ENCODE measurements at places on chromosomes 1 and 21.

DNA sequence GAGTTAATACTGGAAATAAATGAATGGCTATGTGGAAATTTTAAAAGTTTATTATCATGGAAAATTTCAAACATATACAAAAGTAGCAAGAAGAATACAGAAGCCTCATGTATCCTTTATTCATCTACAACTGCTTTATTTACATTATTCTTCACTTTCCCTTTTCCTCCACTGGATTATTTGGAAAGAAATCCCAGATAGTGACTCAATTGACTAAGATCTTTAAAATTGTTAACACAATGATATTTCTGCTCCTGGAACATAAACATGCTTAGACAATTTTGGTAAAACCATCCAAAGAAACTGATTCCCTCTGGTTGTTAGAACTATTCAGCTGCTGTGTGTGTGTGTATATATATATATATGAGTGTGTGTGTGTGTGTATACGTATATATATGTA lies 116.2 kb downstream of the TGFB2 start:
- DNase-seq = no peak

DNA sequence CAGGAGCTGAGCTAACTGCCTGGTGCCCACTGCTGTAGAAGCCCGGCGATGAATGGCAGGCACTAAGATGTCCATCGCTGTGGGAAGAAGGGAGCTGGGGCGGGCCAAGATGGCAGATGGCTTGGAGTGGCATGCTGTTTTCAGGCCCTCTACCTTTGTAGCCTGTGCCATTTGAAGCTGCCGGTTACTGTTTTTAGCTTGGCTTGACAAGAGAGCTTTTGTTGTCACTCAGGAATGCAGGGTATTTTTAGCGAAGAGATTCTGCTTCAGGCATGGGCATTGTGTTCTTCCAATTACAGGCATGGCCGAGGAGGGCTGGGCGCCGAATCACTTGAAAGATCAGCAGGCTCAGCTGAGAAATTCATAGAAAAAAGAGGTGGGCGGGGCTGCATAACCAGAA lies 348.7 kb downstream of the RPS6KC1 start:
- DNase-seq = no peak

- no peak for DNase-seq
Measured at GRCh38 chr1:1345384-1345783, 3.8 kb downstream of the DVL1 start.

- peak; percentile 76 for DNase-seq
Measured at GRCh38 chr1:162847839-162848453, 13.0 kb downstream of the CCDC190 start.

GRCh38 chr1:206882555-206882954 lies 14.7 kb upstream of the IL24 start:
- DNase-seq = no peak

- no peak for DNase-seq
Measured at GRCh38 chr1:232555494-232556210, 74.3 kb downstream of the SIPA1L2 start.

DNA sequence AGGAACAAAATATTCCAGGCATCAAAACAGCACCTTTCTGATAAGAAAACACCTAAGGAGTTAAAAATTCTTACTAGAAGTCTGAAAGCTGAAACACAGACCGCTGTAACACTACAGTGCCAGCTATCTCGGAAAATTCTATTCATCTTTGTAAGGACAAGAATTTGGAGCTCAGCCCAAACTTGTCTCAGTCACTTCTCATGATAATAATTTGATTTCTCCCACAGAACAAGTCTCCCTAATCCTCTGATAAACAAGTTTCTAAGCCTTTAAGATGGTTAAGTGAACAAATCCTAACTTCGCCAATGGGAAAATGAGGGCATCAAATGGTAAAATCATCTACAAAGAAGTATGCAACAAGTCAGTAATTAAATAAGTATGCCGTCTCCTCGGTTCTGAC lies 59.9 kb downstream of the SIPA1L2 start:
- no peak for DNase-seq

DNA sequence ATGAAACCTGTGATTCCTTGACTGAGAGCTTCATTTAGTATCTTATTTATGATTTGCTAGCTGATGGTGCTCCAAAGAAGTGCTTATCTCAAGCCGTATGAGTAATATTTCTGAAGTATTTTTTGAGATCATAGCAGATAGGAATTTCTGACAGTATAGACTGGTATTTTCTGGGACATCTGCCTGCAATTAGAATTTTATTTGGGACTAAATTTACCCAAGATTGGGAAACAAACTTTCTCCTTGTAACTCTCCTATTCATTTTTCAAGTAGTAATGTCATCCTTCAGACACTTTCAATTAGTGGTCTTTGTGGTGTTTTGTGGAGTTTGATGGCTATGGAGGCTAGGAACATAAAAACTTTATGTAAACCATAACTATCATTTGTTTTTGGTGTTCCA lies 597.2 kb upstream of the ZP4 start:
- no peak for DNase-seq

DNA sequence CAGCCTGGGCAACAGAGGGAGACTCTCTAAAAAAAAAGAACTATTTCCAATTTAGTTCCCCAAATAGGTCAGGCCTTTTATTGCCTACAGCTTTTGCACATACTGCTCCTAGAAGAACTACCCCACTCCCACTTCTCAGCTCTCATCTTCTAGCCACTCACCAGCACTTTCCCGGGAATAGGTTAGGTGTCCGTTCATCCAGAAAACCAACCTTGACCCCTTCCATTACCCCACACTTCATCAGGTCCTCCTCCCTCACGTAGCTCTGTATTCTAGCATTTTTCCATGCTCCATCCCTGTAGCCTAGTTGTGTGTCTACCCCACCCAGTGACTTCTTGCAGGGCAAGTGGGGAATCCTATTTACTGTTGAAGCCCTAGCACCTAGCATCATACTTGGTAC lies 42.6 kb downstream of the C8B start:
- DNase-seq = no peak

DNA sequence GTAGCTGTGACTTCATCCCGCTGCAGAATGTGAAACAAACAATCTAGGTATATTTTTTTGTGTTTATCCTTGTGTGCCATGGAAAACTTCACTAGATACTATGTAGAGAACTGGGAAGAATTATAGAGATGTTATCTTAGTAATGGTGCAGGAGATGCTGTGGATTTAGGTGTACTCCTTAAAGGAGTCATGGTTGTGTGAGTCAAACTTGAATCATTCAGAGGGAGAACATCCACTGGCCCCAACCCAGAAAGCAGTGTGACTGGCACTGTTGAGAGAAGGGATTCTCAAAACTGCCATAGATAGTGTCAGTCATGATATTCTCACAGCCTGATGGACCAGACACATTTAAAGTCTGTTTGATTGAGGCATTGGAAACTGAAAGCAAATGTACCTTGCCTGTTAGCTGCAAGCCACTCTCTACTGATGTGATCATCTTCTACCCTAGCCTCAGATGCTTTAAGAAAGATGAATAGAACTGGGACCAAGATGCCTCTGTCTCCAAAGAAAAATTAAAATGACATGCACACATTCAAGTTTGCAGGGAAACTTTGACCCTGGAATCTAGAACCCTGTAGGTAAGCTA lies 754.6 kb downstream of the MRPL39 start:
- DNase-seq = no peak

DNA sequence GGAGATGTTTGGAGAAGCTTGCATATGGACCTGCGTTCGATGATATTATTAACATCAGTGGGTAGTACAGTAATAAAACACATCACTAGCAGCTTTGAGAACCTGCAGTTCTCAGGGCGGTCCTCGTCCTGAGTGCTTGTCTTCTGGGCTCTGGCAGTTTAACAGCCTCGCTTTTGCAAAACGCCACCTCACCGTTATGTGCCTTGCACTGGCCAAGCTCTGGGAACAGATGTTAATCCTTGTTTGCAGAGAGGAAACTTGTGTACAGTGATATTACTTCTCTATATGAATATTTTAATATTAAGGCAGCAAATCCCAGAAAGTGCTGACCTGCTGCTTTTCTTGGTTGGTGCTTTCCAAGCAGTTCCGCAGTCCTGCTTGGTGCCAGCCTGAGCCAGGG lies 167.4 kb upstream of the TMEM51 start:
- DNase-seq = no peak

DNA sequence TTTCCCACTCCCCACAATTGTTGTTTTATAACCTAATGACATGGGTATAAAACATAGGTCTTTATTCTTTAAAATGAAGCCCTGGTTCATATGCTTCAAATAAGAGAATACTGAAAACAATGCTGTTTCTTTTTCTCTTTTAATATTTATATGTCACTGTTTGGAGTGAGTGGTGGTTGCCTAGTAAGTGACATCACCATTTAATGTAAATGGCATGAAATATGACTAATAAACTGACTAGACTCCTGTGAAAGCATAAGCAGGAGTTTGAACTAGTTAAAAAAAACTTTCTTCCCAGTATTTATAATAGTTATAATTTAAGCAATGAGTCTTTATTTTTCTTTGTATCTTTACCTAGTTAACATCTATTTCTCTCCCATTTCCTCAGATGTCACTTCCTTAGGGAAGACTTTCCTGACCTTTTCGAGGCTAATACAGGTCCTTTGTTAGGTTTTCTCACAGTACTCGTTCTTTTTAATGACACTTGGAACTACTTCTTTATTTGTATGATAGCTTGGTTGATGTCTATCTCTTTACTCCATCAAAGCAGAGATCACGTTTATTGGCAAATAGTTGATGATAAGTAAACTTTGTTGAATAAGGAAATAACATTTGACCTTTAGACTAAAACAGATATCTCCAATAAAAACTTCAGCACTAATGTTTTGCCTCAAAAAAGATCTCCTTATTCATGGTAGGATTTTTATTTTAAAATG lies 105.4 kb upstream of the PDC start:
- DNase-seq = no peak

GRCh38 chr21:26499495-26499894 lies 73.6 kb downstream of the CYYR1 start:
- DNase-seq = no peak

DNA sequence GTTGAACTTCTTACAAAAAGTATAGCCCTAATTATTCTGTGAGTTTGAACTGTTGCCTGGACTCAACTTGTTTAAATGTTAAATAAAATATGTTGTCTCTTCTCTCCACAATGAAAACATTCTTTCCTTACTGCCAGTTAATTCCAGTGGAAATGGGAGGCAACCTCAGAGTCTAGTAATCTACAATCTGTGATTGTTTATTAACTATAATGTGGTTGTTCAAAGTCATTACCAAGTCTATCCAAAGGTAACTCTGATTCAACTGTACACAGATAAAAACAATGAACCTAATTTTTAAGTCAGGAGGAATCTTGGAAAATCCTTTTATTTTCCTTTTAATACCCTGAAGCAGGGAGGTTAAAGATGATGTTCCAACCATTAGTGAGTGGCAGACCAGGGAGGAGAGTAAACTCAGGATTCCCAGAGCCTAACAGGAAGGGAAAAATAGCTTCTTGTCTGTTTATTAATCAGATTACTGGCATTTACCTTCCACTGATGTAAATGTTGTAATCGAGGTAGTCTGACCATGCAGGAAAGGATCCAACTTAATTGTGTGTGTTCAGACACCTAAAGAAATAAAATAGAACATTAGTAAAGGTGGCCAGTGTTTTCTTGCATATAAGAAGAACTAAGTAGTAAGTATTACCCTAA lies 57.1 kb upstream of the TBX15 start:
- DNase-seq = no peak

- DNase-seq = no peak
Measured at GRCh38 chr1:221201773-221202172, 322.5 kb downstream of the HLX start.

DNA sequence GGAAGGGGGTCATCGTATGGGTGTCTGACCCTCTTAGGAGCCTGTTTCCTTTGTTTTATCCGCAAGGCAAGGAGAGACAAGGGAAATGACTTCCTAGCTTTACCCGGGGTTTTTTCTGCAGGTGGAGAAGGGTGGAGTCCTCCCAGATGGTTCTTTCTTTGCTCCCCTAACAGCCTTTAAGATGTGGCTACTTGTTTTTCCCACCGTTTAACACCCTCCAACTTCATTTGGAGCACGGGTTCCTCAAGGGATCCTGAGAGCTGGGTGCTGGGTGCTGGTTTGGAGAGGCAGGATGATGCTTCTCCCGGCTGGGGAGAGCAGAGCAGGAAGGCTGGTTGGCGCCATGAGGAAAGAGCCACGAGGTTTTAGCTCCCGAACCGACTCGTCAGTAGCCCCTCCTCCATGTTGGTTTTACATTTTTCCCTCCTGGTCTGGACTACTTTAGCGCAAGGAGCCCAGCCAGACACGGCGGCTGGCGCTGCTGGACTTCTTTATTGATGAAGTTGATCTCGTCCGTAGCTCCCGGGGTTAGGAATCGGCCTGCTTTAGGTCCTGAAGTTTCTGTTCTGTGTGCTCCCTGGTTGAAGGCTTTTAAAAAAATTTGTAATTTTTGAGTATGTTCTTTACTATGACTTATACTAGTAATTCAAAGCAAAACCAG lies 1.4 kb downstream of the UCK2 start:
- DNase-seq = peak; percentile 91

DNA sequence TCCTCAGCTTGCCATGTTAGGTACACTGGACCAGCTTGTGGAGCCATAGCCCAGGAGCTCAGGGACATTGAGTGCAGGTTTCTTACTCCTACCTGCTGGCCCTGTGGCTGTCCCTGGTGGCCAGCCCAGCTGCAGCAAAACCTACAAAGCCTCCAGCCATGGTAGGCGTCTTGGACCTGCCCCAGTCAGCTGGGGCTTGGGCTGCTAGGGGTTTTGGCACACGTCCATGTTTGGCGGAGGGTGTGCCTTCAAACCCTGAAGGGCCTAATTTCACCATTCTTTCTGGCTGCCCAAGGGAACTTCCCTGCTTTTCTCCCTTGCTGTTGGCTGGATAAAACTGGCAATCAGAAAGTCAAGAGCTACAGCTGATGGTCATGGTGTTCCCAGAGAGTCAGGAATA lies 25.4 kb downstream of the HMGCS2 start:
- DNase-seq = no peak

GRCh38 chr21:45419162-45419561 lies 14.2 kb downstream of the COL18A1 start:
- no peak for DNase-seq

GRCh38 chr1:234638832-234639799 lies 29.1 kb upstream of the IRF2BP2 start:
- DNase-seq = peak; percentile 6

GRCh38 chr1:32971576-32971975 lies 7.0 kb upstream of the RNF19B start:
- DNase-seq = no peak

DNA sequence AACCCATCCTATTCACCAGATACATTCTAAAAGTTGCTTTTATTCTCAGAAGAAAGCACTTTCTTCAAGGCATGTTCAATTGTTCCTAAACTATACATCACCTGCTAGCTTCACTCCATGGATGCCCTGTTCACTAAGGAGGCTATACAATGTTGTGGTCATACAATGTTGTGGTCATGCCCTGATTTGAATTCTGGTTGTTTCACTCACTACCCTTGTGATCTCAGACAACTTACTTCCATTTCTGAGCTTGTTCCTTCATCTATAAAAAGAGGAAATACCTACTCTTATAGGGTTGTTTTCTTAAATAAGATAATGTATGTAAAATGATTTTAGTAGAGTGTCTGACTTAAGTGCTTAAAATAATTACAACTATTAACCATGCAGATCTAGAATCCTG lies 19.7 kb downstream of the EDEM3 start:
- DNase-seq = no peak

DNA sequence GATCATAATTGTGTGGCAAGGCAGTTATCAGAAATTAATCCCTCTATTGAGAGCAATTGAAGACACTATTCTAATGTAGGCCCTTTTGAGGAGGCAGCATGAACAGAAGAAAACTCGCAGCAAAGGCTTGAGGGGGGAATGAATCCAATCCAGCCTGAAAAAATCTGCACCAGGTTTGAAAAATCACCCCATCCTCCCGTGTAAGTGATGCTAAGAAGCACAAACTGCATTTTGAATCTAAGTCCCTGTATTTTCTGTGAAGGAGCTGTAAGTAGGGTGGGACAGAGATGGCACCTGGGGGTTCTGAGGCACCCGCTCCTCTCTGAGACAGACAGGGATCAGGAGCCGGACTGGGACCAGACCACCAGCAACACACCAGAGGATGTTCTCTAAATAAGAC lies at the start of gene CRB1:
TSS of gene CRB1 (plus strand) at position 241 of the 400 bp plus-strand sequence. CDS start 161 bp downstream, outside the sequence.
- DNase-seq = no peak
